Prostate gland (tissue), 2 donors: ENCODE measurements at places on chromosomes 16 and 17. TPM values are rescaled to one million over a fixed set of nuclear protein-coding genes. Genes with fewer than 3 reads are reported as not detected.

The KLHL10 gene
- 0.14 TPM for total RNA-seq

DNA sequence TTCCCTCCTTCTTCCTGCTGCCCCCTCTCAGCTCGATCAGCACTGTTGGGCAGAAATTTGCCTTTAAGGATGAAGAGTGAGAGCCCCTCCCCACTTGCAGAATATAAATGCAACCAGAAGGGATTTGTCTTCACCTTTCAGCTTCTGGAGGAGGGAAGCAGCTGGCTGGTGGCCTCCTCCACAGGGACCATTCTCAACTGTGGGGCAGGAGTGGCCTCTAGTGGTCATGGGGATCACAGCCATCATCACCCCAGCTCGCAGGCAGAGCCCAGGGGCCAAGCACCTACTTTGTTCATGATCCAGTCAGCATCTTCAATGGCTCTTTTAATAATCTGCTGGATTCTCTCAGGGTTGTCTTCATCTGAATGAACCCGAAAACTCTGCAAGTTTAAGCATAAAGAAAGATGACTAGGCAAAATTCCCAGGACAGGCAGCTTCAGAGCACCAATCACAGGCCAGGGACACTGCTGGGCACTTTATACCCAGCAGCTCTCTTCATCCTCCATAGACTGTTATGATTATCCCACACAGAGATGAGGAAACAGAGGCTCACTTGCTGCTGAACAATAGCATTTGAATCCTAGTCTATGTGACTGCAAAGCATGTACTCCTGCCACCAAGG lies 13.1 kb downstream of the LYRM9 start:
- peak; percentile 55 for DNase-seq
- no peak overlapping the region for H3K4me3 ChIP-seq
- H3K4me1 ChIP-seq: no peaks in the 10 kb centered on the region
- H3K27me3 ChIP-seq: no peaks in the 10 kb centered on the region
- H3K27ac ChIP-seq: no peak overlapping the region
- H3K36me3 ChIP-seq: no peaks in the 10 kb centered on the region

GRCh38 chr17:10683853-10684252 lies 13.5 kb downstream of the SCO1 start:
- H3K36me3 ChIP-seq: no peaks in the 10 kb centered on the region
- no peaks in the 10 kb centered on the region for H3K4me1 ChIP-seq
- no peak overlapping the region for H3K27ac ChIP-seq
- H3K4me3 ChIP-seq: no peak overlapping the region

GRCh38 chr16:28192806-28193529 lies 18.8 kb downstream of the XPO6 start:
- no peaks in the 10 kb centered on the region for H3K4me1 ChIP-seq
- no peak overlapping the region for H3K4me3 ChIP-seq
- no peaks in the 10 kb centered on the region for H3K27me3 ChIP-seq
- no peak overlapping the region for H3K27ac ChIP-seq
- no peaks in the 10 kb centered on the region for H3K36me3 ChIP-seq

DNA sequence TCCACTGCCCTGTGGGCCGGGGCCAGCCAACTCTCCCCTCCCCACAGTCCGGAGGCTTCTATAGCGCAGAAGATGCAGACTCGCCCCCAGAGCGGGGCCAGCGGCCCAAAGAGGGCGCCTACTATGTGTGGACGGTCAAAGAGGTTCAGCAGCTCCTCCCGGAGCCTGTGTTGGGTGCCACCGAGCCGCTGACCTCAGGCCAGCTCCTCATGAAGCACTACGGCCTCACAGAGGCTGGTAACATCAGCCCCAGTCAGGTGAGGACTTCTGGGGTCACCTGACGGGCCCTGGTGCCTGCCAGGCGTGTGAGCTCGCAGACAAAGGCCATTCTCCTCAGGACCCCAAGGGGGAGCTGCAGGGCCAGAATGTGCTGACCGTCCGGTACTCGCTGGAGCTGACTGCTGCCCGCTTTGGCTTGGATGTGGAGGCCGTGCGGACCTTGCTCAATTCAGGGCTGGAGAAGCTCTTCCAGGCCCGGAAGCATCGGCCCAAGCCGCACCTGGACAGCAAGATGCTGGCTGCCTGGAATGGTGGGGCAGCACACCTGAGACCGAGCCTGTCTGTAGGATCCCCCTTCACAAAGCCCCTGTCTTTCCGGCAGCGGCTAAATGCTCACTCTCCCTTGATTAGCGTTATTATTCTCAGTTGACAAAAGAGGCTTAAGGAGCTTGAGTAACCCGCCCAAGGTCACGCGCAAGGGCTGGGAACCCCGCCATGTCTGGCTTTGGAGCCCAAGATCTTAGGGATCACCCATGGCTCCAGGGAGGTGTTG lies 3.9 kb downstream of the SPATA20 start:
- H3K36me3 ChIP-seq: no peaks in the 10 kb centered on the region
- peaks cover 4% of the 10 kb centered on the region for H3K4me1 ChIP-seq
- no peak overlapping the region for H3K27ac ChIP-seq
- no peak overlapping the region for H3K4me3 ChIP-seq

GRCh38 chr17:66426397-66427033 lies 124.1 kb downstream of the PRKCA start:
- H3K4me3 ChIP-seq: no peak overlapping the region
- DNase-seq: no peak
- H3K36me3 ChIP-seq: no peaks in the 10 kb centered on the region
